Hippocampal formation (tissue), 2 donors: ENCODE measurements at places on chromosomes 11 and 22.

GRCh38 chr11:86495351-86495750, 120.7 kb downstream of the CCDC81 start:
- DNase-seq, result no peak

DNA sequence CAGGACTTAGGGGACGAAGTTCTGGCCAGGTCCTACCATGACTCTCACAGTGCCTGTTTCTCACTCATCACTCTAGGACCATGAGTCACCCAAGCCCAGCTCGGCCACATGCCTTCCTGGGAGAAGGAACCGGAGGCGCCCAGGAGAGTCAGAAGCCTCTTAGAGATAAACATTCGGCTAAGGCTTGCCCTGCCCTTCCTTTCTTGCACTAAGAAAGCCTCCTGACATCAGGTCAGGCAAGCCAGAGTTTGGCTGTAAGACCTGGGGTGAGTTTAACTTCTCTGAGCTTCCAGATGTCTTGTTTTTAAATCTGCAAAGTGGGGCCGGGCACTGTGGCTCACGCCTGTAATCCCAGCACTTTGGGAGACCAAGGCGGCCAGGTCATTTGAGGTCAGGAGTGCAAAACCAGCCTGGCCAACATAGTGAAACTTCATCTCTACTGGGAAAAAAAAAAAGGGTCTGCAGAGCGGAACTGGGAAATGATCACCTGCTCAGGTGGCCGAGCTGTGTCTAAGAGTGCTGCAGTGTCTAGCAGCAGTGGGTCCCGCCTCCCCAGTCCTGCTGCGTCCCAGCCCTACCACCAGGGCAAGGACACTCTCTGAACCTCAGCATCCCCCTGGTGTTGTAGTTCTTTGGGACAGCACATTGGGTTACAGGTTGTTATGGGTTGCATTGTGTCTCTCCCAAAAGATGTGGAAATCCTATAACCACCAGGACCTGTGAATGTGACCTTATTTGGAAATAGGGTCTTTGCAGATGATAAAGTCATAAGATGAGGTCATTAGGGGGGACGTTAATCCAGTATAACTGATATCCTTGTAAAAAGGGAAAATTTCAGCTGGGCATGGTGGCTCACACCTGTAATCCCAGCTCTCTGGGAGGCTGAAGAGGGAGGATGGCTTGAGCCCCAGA, 1.8 kb upstream of the CARS1 start:
- no peak for DNase-seq

- no peak for DNase-seq
Measured at GRCh38 chr22:40387746-40388145, 17.4 kb downstream of the SGSM3 start.

- DNase-seq, result peak; percentile 64
Measured at GRCh38 chr11:13098063-13098462, 88.9 kb downstream of the RASSF10 start.

GRCh38 chr11:78259777-78260487, 71.2 kb downstream of the USP35 start:
- no peak for DNase-seq
